ENCODE measurements at places on chromosomes 16 and 17.

- peak; percentile 28 for DNase-seq
Observed at GRCh38 chr17:48054238-48055185, 6.4 kb downstream of the NFE2L1 start.

DNA sequence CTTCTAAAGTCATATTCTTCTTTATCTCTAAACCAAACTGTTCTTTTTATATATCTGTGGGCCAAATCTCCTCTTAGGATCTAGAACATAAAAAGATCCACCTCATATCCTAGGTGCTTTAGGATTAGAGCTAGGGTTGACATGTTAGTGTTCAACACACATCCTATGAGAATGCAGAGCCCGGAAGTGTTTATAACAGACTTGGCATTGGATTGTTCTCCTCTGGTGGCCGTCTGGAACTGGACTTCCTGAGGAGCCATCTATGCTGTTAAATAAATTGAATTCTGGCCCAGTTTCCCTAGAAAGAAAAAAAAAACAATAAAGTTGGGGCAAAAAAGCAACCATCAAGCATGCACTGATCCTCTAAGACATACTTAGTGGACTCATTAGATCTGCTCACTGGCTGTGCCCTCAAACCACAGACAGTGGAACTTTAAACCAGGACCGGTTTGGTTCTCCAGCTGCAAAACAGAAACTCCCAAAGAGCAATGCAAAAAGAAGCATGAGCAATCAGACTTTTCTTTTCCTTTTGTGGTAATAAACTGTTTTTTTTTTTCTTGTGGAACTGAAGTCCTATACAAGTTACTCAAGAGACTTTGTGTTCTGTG lies 182.5 kb downstream of the ZNF18 start:
- DNase-seq: no peak

DNA sequence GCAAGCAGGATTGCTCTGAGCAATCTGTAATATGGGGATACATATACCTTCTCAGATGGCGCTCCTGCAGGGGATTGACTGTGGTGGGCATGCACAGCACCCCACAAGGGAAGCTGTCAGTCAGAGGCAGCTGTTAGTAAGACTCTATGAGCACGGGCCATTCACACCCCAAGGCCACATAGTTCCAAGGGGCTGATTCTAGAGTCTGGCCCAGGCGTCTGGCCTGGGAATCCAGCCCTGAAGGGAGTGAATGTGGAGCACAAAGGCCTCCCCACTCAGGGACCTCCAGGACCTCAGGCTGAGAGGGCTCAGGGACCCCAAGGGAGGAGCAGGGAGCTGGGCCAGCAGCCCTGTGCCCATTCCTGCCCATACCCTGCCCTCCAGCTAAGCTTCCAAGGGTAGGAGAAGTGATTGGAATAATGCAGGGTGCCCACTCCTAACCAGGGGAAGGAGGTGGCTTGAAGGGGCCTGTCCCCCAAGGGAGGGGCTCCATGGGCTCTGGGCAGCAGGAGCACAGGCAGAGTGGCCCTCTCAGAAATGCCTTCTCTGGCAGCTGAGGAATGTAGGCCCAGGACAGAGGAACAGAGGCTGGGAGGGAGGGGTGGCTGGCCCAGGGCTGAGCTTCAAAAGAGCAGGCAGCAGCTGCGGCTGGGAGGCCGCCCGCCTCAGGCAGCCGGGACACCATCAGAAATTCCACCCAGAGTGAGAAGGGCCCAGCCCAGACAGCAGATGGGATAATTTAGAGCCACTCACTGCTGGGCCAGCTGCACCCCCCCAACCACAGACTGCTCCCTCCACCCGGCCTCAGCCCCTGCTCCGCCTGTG lies 48.9 kb upstream of the MRPS23 start:
- DNase-seq: no peak

GRCh38 chr17:3963237-3964201 lies 718 bp downstream of the ATP2A3 start:
- DNase-seq: no peak

DNA sequence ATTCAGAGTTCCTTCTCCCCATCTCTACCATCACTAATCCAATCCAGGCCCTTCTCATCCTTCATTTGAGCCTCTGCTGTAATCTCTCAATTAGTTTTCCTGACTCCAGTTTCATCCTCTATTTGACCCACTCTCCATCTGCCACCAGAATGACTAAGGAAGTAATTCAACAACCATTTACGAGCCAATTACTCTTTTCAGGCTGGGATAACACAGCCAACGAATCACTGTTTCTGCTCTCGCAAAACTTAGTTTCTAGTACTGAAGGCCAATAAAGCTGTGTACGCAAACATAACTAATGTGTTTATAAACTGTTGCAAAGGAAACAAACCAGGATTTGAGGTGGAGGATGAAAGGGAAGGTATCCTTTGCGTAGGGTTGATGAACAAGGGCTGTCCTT lies 53.7 kb downstream of the MAP2K6 start:
- no peak for DNase-seq

DNA sequence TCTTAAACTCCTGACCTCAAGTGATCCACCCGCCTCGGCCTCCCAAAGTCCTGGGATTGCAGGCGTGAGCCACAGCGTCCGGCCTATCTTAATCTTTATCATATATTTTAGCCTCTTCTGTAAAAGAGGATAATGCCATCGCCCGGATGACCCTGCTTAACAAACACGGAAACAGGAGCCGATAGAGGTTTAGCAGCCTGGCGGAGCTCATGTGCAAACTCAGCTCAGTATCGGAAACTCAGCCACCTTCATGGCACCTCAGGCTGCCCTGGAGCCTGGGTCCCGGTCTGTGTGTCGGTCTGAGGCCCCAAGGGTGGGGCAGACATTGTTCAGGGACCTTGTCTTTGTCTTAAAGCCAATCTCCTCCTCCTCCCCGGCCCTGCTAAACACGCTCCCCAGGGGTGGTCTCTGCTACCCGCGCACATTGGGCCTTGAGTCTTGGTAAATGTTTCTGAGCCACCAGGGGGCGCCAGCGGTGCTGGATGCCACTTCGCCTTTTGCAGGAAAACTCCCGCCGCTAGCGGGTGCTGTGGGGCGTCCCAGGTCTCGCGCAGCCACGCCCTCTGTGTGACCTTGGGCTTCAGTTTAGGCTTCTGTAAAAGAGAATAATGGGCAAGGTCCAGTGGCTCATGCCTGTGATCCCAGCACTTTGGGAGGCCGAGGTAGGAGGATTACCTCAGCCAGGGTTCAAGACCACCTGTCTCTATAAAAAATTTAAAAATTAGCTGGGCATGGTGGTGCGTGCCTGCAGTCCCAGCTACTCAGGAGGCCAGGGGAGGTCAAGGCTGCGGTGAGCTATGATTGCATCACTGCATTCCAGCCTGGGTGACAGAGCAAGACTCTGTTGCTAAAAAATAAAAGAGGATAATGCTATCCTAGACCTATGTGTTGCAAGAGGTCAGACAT lies 2.7 kb downstream of the CETP start:
- DNase-seq: no peak

DNA sequence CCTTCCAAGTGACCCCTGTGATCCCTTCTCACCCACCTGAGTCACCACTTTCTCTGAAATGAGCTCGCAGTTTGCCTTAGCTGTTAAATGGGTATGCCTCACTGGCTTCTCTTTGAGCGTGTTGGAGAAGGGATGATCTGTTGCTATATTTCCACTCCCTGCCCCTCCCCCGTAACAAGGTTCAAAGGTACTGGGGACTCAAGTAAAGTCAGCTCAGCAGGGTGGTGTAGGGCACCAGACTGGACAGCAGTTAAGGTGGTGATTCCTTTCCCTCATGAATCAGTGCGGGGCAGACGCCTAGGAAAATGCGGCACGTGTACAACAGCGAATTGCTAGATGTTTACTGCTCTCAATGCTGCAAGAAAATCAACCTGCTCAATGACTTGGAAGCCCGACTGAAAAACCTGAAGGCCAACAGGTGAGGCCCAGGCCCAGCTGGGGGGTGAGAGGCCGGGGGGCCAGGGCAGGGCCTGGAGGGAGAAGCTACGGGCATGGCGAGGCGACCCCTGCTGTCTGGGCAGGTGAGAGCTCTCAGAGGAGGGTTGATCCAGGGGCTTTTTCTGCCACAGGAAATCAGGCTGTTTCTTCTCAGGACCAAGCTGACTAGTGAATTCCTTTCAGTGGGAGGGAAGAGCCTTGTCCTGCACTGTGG lies 130.3 kb downstream of the RAB11FIP4 start:
- DNase-seq: no peak

DNA sequence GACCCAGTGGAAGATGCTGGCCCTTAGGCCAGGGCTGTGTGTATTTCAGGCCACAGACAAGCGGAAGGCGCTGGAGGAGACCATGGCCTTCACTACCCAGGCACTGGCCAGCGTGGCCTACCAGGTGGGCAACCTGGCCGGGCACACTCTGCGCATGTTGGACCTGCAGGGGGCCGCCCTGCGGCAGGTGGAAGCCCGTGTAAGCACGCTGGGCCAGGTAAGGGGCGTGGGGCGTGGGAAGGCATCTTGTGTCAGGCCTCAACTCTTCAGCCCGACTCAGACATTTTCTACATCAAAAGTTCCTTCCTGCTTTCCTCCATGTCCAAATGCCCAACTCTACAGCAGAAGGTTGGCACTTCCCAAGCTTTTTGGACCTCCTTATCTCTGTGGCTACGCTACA lies 6.0 kb downstream of the ABI3 start:
- DNase-seq: no peak
